Naive thymus-derived CD8-positive, alpha-beta T cell (primary cell): ENCODE measurements at places on chromosomes 5 and 9. TPM values are rescaled to one million over a fixed set of nuclear protein-coding genes. Genes with fewer than 3 reads are reported as not detected.

The PDCD1LG2 gene
- not detected for total RNA-seq

The GPR151 gene
- total RNA-seq = not detected

The PCDHGB7 gene
- total RNA-seq = 0.16 TPM

The PCDHGA2 gene
- total RNA-seq = 0.18 TPM

The IL13 gene
- total RNA-seq = not detected

The CCL27 gene
- not detected for total RNA-seq

The BTNL8 gene
- total RNA-seq = not detected

The PCDHB15 gene
- not detected for total RNA-seq

The SURF2 gene
- 24.7 TPM for total RNA-seq

The FOXE1 gene
- total RNA-seq = not detected

The PCDHA4 gene
- total RNA-seq = not detected

The SOHLH1 gene
- not detected for total RNA-seq

The MEF2C gene
- 8.9 TPM for total RNA-seq

The PTGR1 gene
- total RNA-seq = not detected

The DMRTA1 gene
- total RNA-seq = not detected

The CDX1 gene
- total RNA-seq = not detected

The SHISAL2B gene
- total RNA-seq = not detected

The ZDHHC11 gene
- 16.4 TPM for total RNA-seq

The PKD2L2 gene
- not detected for total RNA-seq

The CEL gene
- 1.3 TPM for total RNA-seq

The IFNA21 gene
- total RNA-seq = not detected

The ECM2 gene
- total RNA-seq = not detected

The HRCT1 gene
- not detected for total RNA-seq
